GM23248 (cell line): ENCODE measurements at places on chromosomes 5 and 9.

DNA sequence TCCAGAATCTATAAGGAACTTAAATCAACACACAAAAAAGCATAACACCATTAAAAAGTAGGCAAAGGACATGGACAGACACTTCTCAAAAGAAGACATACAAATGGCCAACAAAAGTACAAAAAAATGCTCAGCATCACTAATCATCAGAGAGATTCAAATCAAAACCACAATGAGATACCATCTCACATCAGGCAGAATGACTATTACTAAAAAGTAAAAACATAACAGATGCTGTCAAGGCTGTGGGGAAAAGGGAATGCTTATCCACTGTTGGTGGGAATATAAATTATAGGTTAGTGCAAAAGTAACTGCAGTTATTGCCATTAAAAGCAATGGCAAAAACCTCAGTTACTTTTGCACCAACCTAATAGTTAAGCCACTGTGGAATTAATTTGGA lies 32.2 kb upstream of the SPATA31D4 start:
- DNase-seq = no peak

DNA sequence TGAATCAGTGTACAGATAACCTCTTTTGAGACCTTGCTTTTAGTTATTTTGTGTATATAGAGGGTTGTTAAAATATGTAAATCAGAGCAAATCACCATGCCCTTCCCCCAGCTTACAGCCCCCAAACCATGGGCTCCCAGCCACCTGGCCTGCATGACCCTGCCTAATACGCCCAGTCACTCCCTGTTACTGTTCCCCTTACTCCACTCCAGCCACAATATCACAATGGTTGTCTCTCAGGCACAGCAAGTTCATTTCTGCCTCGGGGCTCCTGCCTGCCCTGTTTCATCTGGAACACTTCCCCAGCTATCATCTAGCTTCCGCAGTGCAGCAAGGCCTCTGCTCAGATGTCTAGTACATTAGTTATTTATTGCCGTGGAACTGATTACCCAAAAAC lies 5.0 kb upstream of the CARD19 start:
- DNase-seq = no peak

GRCh38 chr5:16976625-16977008 lies 40.5 kb upstream of the MYO10 start:
- no peak for DNase-seq

GRCh38 chr5:122195802-122196394 lies 66.6 kb downstream of the ZNF474 start:
- DNase-seq = peak; percentile 72

GRCh38 chr9:119802621-119803020 lies 433.4 kb upstream of the BRINP1 start:
- peak; percentile 94 for DNase-seq

GRCh38 chr9:113246928-113247327 lies 25.6 kb downstream of the SLC31A1 start:
- DNase-seq = no peak

DNA sequence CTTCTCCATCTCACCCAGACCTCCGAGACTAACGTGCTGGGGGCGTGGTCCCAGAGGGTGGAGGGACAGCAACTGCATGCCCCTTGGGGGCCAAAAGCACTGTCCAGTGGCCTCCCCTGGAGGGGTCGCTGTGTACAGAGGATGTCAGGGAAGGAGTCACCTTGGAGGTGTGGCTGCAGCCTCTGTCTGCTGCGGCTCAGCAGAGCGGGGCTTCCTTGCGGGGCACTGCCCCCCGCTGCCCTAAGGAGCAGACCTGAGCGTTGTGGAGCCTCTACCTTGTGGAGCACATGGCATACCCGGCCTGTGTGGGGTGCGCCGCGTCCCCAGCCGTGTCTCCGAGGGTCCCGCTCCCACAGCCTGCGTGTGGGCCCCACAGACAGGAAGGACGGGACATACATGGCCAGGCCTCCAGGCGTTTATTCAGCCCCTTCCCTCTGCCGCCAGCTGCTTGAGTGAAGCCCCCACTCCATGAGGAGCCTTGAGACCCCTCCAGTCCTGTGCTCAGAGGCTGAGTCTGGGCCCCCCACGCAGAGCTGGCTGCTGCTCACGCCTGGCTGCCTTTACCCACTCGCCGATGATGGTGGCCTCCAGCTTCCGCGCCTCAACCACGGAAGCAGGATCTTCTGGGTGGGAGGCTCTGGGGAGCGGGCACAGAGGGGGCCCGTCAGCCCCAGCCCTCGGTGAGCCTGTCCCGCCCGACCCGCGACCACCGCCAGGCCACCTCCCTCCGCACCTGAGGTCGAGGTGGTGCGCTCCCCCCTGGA lies 4.2 kb downstream of the DPP7 start:
- DNase-seq = no peak

- no peak for DNase-seq
Observed at GRCh38 chr5:102529031-102529430, 30.2 kb upstream of the SLCO6A1 start.

DNA sequence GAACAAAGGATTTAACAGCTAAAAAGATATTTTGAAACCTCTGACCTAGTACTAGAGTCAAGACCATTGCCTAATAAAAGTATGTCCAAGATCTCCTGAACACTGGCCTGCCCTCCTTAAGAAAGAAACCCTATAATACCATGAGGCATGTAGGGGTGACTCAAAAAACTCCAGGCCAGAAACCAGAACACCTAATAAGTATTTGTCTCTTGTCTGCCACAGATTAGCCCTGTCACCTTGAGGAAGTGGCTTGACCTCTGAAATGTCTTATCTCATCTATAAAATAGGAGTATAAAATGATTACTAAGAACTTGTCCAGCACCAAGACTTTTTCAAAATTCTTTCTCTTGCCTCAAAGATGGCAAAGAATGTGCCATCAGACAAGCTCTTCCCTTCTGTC lies 125.5 kb upstream of the RASGRF2 start:
- no peak for DNase-seq

- DNase-seq = no peak
Observed at GRCh38 chr5:10637944-10638343, 74.1 kb downstream of the ANKRD33B start.

DNA sequence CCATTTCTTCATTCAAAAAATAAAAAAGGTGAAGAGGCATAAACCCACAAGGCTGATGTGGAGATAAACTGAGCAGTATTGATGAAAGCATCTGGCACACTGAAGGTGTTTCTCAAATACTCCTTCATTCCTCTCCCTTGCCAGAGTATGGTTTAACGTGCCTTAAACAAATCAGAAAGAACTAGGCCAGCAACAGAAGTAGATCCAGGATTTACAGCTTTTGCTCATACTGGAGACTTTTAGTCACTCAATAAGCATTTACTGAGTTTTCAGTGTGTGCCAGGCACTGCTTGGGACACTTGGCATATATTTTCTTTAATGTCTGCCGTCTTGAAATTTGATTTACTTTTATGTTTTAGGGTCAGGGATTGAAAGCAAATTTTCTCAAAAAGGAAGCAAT lies 53.0 kb downstream of the BNC2 start:
- DNase-seq = peak; percentile 51

DNA sequence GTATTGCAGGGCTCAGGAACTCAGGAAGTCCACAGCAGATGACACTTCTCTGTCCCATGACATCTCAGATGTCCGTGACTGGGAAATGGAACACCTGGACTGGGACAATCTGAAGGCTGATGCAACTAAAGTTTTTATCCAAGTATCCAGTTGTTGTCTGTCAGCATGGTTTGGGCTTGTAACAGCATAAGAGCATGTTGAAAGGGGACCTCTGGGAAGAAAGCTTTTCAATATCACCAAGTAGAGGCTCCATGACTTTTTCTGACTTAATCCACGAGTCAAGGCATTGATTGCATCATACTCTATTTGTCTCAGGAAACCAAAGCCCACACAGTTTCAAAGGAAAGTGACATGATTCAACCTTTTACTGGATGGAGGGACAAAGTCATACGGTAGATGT lies 807.7 kb downstream of the MTRR start:
- peak; percentile 45 for DNase-seq

- DNase-seq = no peak
Observed at GRCh38 chr5:135491552-135492318, 39.6 kb upstream of the TIFAB start.

DNA sequence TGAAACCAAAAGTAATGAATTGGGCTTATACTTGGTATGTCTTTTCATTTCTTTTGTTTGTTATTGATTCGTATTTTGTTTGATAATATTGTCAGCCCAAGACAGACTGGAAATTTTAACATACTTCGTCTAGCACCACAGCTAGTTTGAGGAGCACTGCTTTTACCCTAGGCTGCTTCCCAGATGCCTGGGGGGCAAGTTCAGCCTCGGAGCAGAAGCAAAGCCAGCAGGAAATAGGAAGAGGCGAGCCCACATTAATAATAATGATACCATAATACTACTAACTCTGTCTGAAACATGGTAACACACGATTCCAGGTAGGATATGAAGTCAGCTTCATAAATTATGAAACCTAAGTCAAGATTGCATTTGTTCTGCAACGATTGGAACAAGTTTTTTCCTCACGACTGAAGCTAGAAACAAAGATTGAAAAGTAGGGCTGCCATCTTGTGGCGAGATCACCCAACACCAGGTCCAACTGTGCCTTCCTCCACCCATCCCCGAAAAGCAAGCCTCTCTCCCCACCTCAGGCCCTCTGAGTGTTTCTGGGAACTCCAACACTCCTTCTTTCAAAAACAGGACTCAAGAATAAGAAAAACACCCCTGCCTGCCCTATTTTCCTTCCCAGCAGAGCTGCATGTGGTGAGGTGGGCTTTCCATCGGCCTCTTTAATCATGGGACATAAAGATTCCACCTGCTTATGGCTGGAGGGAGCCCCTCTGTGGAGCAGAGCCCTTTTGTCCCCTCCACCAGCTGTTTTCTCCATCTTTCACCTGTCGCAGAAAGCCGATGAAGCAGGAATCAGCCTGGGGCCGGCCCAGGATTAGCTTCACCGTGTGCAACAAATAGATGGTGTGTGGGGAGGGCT lies 236.4 kb downstream of the CAAP1 start:
- DNase-seq = peak; percentile 49

DNA sequence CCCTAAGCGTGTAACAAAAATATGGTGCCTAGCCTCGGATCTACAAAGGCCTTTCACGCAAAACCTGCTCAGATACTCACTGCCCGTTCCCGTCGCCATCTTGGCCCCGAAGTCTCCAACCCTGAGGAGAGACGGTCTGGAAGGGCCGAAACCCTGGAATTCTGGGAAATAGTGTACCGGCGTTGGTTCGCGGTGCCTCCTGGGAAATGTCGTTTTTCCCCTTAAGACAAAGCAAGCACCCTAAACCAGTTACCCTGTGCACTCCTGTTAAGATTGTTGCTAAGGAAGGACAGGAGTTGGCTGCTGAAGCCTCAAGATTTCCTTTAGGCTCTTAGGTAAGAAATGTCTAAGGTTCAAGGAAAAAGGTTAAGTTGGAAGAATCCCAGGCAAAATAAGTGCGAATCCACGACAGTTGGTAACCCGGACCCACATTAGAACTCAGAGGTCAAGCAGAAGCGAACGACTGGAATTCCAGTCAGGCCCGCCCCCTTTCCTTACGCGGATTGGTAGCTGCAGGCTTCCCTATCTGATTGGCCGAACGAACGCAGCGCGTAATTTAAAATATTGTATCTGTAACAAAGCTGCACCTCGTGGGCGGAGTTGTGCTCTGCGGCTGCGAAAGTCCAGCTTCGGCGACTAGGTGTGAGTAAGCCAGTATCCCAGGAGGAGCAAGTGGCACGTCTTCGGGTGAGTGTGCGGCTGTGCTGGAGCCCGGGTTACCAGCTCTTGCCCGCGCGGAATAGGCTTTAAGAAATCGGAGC lies at the start of the genes BRD8 and KIF20A:
BRD8 (minus strand) TSS at position 115 of the 761 bp plus-strand sequence; CDS start at position 99, 16 bp downstream.
KIF20A (plus strand) TSS at position 597 of the 761 bp plus-strand sequence. CDS start 569 bp downstream, outside the sequence.
- DNase-seq = peak; percentile 99

DNA sequence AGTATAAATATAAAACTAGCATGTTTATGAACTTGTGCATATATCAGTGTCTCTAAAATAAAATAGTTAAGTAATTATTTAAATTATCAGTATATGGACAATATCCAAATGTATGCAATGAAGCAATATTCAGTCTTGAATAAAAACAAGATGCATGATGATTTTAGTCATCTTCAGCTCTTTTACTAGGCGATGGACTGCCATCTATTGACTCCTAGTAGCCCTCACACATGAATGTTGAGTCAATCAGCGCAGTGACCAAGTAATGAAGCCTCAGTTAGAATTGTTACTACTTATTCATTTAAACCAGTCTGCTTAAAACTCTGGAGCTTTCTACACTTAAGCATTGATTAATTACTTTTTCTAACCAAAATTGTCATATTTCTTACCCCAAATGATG lies 92.9 kb upstream of the GRHPR start:
- DNase-seq = peak; percentile 57

DNA sequence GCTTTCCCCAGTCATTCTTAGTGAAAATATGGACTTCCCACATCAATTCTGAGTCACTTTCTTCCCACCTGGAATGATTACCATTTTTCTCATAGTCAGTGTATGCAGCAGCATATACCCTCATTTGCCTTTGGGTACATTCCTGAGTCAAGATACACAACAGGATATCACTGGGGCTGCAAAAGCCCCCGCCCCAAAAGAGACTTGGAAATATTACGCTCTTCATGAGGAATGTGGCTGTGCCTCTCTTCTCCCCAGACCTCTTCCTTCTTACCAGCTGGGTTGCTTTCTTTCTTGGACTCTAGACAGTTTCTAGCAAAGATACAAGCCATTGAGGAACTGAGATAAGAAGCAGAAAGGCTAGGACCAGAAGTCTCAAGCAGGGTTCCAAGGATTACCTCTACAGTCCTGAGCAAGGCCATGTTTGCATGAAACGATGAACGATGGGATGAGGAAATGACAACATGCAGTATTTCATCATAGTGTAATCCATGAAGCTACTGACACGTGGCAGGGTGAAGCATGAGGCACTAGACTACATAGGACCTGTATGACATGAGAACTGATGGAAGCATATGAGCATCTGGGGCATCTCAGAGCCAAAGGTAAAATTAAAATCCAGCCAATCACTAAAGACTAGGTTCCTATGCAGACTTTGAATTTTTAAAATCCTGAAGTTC lies 218.1 kb downstream of the RAB3C start:
- no peak for DNase-seq

GRCh38 chr5:172111852-172112225 lies 76.2 kb downstream of the STK10 start:
- DNase-seq = peak; percentile 76

GRCh38 chr9:90847971-90848370 lies 46.4 kb downstream of the SYK start:
- DNase-seq = no peak

- DNase-seq = no peak
Observed at GRCh38 chr5:90991201-90991600, 391.9 kb downstream of the ARRDC3 start.

GRCh38 chr5:171226864-171227263 lies 82.2 kb upstream of the TLX3 start:
- DNase-seq = no peak

DNA sequence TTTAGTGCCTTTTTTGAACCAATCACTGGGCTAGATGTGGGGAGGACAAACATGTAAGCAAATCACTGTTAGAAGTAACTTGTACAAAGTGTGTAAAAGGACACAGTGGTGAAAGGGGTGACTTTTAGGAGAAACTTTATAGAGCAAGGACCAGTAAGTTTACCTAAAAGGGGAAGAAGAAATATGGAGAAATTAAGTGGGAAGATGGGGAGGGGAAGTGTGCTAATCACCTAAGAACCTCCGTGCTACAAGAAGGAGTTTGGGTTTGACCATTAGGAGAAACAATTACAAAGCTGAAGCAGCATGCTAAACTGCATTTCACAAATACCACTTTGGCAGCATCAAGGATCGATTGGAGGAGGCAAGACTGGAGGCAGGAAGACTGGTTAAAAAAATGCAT lies 17.3 kb downstream of the ITGA1 start:
- DNase-seq = no peak
